ENCODE measurements at places on chromosomes 4 and X.

- no peak for DNase-seq
Measured at GRCh38 chr4:105895583-105896460, 551 bp downstream of the NPNT start.

GRCh38 chr4:6752486-6752829 is 30.1 kb upstream of the KIAA0232 start:
- DNase-seq: no peak

- no peak for DNase-seq
Measured at GRCh38 chr4:6044276-6044675, 26.0 kb upstream of the C4orf50 start.

GRCh38 chr4:35789899-35790574 is 454.3 kb downstream of the ARAP2 start:
- no peak for DNase-seq

- no peak for DNase-seq
Measured at GRCh38 chr4:185536411-185536709, 1.1 kb upstream of the PDLIM3 start.

GRCh38 chrX:29435396-29435795 is 780.0 kb upstream of the MAGEB2 start:
- DNase-seq: no peak

DNA sequence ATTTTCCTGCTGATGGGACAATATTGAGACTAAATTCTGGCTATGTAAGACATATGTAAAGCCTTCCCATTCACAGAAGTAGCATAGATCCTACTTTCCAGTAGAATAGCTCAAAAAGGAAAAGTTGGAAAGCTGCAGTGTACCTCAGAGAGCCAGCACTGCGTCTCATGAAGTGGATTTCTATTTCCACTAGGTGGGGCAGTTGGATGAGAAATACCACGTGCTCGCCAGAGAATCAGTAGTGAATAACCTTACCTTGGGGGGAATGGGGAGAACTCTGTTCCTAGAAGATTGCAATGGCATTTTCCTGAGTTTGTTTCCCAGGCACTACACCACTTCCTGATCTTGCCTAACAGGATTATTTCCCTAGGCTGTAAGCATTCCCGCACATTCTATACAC is 907.1 kb downstream of the FSTL5 start:
- DNase-seq: no peak

- DNase-seq: no peak
Measured at GRCh38 chr4:127049526-127049925, 583.2 kb upstream of the INTU start.

DNA sequence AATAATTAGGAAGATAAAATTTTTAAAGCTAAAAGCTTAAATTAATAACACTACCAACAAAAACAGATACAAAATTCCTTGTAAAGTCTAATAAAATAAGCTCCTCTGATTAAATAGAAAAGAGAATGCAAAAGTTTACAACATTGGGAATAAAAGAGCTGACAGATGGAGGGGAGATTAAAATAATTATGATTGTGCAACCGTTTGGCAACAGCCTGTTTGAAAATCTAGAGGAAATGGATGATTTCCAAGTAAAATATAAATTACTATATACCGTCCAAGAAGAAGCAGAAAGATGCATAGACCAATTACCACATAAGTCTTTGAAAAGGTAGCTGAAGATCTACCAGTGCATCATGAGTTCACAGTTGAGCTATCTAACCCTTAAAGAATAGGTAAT is 46.4 kb upstream of the VBP1 start:
- no peak for DNase-seq

DNA sequence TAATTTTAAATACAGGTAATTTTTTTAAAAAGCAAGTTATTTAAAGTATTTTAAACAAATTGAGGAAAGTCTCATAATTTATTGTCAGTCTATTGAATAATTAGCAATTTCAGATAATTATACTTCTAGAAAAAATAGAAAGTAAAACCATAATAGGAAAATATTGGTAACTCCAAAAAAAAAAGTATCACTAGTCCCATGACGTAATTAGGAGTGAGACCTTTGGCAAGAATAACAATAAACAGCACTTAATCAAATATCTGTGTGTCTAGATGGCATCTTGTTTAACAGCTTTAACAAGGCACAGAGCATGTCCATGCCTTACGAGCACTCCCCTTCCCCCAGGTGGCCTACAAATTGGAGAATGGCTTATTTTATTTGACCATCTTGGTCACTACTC is 1683.6 kb upstream of the AGA start:
- DNase-seq: no peak

DNA sequence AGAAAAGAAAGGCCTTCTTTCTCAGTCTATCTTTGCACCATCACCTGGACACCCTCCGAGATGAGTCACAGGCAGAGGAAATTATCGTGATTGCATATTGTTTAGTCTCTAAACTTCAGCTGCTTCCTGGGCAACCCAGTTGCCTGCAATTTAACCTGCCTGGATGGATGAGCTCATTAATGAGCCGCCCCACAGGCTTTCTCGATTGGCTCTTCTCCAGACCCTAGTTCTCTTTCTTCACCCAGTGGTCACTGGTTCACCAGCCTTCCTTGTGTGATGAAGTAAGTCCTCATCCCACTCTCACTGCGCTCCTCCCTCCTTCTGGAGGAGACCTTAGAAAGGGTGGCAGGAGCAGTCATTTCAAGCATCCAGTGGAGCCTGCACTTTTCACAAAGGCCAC is 94.4 kb downstream of the SOWAHB start:
- DNase-seq: no peak

- DNase-seq: no peak
Measured at GRCh38 chr4:25513814-25514213, 136.8 kb downstream of the ANAPC4 start.

DNA sequence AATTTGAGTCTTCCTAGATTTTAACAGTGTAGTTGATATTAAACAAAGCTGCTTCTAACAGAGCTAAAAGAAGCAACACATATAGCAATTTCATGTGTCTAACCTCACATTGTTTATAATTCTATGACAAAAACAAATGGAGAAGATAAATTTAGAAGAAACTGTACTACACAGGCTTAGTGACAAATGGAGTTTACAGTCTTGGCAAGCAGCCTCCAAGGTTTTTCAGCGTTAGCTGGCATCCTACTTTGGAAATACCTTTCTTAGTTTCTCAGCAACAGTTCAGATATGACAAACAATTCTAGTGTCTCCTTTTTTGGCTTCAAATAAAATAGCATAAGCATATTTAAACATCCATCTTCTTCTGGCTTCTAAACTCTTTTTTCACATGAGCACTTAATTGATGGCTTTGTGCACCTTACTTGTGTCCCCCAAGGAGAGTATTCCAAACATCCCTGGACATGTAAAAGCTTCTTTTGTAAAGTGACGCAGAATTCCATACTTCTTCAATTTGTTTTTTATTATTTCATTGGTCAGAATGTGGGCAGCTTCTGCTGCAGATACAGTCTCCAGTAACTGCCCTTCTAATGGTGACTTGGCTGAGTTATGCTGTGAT is 249.8 kb downstream of the ANTXR2 start:
- no peak for DNase-seq

DNA sequence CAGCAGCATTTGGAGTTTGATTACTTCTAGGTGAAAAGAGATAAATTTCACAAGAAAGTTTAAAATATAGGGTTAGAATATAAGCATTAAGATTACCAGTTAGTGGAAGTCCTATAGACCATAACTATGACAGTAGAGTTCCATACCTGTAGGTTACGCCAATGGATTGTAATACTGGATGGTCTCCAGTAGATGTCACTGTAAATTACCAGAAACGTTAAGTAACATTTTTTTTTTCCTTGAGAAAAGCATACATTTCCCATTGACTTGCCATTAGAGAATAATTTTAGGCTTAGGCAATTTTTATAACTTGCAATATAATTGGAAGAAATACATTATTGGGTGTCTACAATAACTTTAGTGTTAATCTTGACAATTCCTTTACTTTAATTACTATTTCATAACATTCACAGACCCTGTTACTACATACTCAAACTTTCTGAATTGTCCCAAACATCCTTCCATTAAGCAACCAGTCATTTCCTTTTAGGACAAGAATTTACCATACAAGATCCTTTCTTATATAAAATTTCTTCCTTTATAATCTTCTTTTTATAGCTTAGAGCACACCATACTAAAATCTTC is 304.1 kb upstream of the TECRL start:
- no peak for DNase-seq

DNA sequence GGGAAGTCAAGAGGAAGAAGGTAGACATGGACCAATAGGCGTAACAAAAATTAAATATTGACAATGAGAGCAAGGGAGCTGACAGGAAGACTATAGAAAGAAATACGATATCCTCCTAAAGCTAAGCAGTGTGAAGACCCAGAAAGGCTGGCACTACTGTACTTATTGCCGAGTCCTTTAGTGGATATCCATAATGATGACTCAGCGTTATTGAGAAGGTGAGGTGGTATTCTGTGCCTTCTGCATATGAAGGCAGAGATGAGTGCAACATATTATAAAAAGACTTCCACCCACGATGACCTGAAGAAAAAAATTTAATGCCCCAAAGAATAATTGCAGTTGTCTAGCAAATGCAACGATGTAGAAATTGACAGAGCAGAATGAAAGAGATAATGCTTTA is 13.0 kb upstream of the MCF2 start:
- DNase-seq: no peak

DNA sequence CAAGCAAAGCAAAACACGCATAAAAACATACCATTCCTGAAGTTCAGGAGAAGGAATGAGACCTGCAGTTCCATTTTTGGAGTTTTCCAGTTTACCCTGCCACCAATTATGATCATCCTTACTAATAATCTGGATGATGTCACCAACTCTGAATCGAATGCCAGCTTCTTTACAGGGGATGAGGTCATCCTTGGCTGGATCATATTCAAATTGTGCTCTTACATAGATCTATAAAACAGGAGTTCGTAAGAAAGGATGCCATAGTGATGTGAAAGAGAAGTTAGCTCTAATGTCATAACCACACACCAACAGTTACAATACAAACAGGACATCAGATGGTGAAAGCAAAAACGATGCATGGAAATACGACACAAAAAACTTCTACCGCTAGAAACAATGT is 106.5 kb downstream of the NYX start:
- no peak for DNase-seq

- DNase-seq: no peak
Measured at GRCh38 chr4:171067422-171067821, 745.8 kb upstream of the GALNTL6 start.

GRCh38 chr4:177573507-177573906 is 131.3 kb upstream of the AGA start:
- no peak for DNase-seq

DNA sequence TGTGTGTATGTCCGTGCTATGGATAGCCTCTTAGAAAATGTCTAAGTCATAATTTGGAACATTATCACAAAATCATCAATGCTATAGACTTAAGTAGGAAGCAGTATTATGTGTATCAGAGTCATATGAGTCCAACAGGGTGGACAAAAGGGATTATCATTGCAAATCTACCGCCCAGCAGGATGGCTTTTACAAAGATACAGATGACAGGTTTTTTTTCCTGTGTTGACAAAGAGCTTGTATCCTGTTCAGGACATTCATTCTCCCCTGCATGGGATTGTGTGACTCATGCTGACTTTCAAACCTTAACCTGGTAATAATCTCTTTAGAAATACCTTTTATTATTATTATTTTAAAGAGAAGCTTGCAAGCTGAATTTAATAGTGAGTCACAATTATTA is 310.3 kb upstream of the GNPDA2 start:
- DNase-seq: no peak

DNA sequence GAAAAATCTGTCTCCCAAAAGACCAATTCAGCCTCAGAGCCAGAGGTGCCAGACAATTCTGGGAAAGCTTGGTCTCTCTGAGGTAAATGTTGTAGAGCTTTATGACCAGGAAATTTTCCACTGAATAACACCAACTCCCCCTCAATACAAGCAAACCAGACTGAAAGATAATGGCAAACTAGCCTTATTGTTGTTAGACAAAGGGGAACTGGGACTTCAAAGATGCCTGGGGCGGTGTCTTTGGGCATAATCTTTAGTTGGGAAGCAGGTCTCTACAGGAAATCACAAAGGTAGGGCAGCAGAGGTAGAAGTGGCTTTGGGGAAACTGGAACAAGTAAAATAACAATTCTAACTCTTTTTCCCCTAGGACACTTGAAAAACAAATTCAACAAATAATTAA is 12.0 kb downstream of the COL4A6 start:
- no peak for DNase-seq

DNA sequence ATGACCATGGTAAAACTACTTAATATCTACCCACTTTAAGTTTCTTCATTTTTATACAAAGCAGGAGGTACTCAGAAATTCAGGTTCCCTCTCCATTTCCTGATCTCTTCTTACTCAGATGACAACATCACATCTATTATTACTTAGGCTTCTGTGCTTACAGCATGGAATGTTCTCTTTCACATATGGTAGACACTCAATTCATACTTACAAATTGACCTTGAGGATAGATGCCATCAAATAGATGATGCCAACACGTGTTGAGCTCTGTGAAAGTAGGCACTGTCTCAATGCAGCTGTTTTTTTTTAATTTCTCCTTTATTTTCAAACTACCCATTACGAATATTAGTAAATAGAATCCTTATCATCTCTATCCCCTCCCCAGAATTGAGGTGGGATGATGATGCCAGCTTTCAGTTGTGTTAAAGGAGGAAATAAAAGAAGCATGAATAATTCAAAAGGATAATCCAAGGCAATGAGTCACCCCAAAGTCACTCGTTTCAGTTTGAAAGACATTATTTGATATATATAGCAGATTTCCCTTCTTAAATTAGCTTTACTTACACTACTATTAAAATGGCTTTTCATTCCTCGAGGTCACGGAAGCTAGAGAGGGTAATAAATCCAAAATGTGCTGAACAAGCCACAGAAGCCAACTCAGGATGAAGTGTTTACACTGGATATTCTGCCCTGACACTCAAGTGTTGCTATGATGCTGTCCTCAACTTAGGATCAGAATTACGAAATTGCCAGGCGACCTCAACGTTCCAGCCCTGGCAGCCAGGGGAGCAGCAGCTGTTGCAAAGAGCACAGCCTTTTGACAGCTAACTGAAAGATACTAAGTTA is 124.2 kb upstream of the EOLA2 start:
- DNase-seq: no peak

DNA sequence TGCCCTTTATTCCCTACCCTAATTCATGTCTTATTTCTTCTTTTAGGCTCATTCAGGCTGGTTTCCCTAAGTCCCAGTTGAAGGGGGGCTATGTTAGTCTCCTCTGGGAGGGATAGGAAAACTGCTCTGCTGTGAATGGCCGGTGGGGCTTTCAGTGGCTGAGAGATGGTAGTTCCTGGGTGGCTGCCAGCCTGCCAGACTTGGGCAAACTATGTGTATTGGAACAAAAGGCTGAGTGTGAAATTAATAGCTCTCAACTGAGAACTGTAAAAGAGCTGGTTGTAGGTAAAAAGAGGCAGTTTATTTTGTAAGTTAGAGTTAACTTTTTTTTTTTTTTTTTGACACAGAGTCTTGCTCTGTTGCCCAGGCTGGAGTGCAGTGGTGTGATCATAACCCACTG is 28.8 kb downstream of the ARHGAP10 start:
- DNase-seq: no peak

All from cardiac septum (tissue), 1 donor.